ENCODE measurements at places on chromosomes 11 and 22.

- DNase-seq: no peak
Measured at GRCh38 chr22:23181721-23182308, 1.5 kb downstream of the BCR start.

DNA sequence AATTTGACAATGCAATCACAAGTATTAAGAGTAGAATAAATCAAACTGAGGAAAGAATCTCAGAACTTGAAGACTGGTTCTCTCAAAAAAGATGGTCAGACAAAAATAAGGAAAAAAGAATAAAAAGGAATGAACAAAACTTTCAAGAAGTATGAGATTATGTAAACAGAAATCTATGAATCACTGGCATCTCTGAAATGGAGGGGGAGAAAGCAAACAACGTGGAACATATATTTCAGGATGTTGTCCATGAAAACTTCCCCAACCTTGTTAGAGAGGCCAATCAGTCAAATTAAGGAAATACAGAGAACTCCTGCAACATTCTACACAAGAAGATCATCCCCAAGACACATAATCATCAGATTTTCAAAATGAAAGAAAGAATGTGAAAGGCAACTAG is 235.7 kb downstream of the SBF2 start:
- no peak for DNase-seq

- no peak for DNase-seq
Measured at GRCh38 chr11:122601141-122602125, 54.1 kb upstream of the UBASH3B start.

- no peak for DNase-seq
Measured at GRCh38 chr11:15123849-15124248, 9.1 kb downstream of the INSC start.

GRCh38 chr11:130771708-130772107 is 144.6 kb downstream of the SNX19 start:
- DNase-seq: no peak

GRCh38 chr22:35663371-35663770 is 15.1 kb downstream of the APOL6 start:
- no peak for DNase-seq

- no peak for DNase-seq
Measured at GRCh38 chr22:43845981-43846380, 16.3 kb downstream of the SULT4A1 start.

GRCh38 chr11:27723687-27724086 is 23.4 kb upstream of the BDNF start:
- DNase-seq: no peak

DNA sequence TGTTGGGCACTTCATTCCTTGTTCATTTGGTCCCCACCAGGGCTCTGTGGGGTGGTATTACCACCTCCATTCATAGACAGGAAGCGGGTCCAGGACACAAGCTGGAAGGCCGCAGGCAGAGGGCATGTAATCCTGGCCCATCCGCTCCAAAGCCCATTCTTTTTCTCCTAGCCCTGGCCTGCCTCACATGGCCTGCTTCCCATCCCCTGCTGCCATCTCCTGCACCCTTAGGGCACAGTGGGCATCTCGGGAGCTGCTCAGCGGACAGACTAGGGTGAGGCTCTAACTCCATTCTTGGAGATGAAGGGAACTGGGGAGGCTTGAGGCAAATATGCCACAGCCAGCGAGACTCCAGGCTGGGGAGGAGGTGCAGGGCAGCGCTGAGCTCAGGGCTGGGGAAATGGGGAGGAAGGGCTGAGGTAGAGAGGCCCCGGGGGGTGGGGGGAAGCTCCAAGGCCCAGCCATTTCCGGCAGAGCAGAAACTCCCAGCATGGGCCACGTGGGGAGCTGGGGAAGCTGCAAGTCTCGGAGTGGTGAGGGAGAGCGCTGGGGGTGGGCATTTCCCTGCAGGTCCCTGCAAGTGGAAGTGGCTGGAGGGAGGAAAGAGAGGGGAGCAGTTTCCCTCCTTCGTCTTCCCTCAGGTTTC is 14.3 kb upstream of the BCL9L start:
- DNase-seq: peak; percentile 39

- no peak for DNase-seq
Measured at GRCh38 chr11:36361901-36362391, 65.9 kb downstream of the PRR5L start.

- DNase-seq: no peak
Measured at GRCh38 chr22:42928969-42929837, 72.1 kb upstream of the ARFGAP3 start.

- no peak for DNase-seq
Measured at GRCh38 chr11:82996966-82997606, 74.6 kb downstream of the RAB30 start.

All from CD8-positive, alpha-beta T cell (primary cell).